ENCODE measurements at places on chromosomes 12 and 14. TPM values are rescaled to one million over a fixed set of nuclear protein-coding genes. Genes with fewer than 3 reads are reported as not detected.

DNA sequence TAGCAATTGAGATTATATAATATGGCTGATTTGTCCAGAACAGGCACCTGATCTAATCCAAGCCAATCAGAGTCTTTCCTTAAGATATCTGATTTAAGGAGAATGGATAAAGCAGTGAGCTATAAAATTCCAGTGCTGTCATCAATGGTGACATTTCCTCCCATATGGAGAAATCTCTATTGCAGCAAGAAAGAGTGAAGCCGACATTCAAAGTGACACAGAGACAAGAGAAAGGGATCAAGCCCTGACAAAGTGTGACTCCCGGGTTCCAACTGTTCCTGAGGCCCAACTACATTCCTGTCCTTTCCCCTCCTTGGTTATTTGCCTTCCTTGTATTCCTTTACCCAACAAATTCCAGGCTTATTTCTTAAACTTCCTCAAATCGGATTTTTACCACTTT is 430.0 kb upstream of the SOX5 start:
- no peak for DNase-seq

DNA sequence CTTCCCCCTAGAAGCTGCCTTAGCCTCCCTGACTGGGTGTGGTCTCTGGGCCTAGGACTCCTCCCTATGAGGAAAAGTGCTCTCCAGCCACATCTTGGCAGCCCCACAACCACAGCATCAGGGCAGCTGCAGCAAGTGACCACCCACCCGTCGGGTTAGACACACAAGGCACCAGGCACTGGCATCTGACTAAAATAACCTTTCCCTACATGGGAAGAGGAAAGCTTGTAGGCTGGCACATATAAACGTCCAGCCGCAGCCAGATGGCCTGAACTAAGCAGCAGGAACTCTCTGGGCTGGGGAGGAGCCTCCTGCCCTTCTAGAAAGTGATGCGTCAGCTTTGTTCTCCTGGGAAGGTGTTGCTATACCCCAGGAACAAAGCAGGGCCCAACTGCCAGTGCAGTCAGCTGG is 328.7 kb downstream of the DPF3 start:
- no peak for DNase-seq

NEUROD4 gene
- 3.3 TPM for total RNA-seq

- DNase-seq: no peak
Measured at GRCh38 chr12:48826209-48826855, 8.0 kb downstream of the CACNB3 start.

- DNase-seq: no peak
Measured at GRCh38 chr12:47391566-47391965, 311.8 kb upstream of the AMIGO2 start.

DNA sequence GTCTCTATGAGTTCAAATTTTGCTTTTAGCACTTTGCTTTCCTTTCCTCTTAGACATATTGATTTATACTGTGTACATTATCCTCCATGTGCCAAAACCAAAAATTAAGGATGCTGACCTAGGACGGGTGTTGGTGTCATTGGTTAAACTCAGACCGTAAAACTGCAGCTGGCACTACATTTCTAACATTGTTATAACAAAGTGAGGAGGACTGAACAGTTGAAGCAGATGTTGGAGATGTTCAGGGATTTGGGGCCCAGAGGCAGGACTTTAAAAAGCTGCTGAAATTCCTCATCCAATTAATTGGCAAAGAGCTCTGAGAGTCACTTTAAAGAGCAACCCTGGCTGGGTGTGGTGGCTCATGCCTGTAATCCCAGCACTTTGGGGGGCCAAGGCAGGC is 72.4 kb downstream of the TMTC1 start:
- no peak for DNase-seq

- DNase-seq: no peak
Measured at GRCh38 chr14:89182326-89182725, 234.7 kb downstream of the FOXN3 start.

BBS10 gene
- total RNA-seq: 14.8 TPM

PPM1A gene
- 45.0 TPM for total RNA-seq

GRCh38 chr12:124837958-124838803 is 25.5 kb downstream of the SCARB1 start:
- DNase-seq: no peak

DNA sequence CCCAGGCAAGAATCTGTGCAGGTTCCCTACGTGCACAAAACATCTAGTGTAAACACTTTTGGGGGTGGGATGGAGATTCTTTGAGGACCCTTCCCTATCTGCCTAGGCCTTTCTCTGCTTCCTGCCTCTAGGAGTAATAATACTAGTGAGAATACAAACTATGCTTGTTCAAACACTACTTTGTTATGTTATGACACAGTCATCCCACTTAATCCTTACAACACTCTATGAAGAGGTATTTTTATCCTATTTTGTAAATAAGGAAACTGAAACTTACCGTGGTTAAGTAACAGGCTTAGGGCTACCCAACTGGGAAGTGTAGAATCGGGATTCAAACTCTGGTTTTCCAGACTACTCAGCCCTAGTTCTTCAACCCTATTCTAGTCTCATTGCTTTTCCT is 96.5 kb downstream of the KCNA5 start:
- no peak for DNase-seq

- no peak for DNase-seq
Measured at GRCh38 chr14:87049950-87050349, 943.0 kb downstream of the GALC start.

EMP1 gene
- total RNA-seq: 340 TPM

RD3L gene
- not detected for total RNA-seq

DNA sequence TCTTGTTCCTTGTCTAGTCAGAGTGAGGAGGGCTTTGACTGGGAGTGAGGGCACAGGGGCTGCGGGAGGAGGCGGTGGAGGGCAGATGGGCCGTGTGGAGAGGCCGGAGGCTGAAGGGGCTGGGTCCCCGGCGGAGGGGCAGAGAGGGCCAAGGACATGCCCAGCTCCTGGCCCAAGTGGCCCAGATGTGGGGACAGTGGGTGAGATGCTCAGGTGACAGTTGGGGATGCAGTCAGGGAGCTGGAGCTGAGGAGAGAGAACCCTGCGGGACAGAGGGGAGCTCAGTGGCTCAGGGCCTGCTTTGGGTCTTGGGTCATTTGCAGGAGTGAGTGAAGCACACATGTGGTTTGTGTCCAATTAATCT is 26.5 kb upstream of the PLD4 start:
- DNase-seq: no peak

DNA sequence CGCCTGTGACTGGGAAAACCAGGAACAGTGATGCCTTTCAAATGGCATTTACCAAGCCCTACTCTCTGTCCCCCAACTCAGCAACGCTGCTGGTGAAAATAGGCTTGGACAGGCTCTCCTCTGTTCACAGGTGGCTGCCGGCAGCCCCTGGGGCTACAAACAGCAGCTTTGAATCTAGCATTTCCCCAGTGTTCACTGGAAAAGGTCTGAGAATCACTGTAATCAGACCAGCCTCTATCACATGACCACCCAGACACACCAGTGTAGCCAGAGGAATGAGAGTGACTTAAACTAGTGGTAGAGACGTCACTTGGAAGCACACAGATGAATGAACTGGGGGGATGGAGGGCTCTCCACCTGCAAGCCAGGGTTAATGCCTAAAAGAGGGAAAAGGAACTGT is 151.8 kb downstream of the FOXN3 start:
- no peak for DNase-seq

GCH1 gene
- total RNA-seq: 29.6 TPM

GRCh38 chr12:116143909-116144308 is 133.6 kb downstream of the MED13L start:
- DNase-seq: no peak

DNA sequence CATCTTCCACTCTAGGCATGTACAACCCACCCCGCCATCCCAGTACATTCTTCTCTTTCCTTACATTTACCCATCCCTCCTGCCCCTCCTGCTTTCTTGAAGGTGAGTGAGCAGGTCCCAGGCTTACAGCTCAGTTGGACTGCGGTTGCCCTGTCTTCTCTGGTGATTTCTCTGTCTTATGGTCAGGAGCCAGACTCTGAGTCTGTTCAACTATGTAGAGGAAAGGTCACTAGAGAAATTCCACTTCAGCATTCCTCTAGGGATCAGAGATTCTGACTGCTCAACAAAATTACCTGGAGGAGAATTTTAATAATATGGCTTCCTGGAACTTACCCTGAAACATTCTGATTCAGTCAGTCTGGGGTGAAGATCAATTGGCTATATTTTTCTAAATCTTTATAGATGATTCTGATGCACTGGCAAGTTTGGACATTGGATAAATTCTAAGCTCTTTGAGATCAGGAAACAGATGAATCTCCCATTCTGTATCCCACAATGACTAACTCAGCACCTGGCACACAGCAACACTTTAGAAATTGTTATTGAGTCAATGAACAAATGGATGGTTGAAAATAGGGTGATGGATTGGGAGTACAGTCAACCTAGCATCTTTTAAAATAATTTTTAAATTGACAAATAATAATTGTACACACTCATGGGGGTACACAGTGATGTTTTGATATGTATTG is 128.6 kb upstream of the HIF1A start:
- no peak for DNase-seq

DNA sequence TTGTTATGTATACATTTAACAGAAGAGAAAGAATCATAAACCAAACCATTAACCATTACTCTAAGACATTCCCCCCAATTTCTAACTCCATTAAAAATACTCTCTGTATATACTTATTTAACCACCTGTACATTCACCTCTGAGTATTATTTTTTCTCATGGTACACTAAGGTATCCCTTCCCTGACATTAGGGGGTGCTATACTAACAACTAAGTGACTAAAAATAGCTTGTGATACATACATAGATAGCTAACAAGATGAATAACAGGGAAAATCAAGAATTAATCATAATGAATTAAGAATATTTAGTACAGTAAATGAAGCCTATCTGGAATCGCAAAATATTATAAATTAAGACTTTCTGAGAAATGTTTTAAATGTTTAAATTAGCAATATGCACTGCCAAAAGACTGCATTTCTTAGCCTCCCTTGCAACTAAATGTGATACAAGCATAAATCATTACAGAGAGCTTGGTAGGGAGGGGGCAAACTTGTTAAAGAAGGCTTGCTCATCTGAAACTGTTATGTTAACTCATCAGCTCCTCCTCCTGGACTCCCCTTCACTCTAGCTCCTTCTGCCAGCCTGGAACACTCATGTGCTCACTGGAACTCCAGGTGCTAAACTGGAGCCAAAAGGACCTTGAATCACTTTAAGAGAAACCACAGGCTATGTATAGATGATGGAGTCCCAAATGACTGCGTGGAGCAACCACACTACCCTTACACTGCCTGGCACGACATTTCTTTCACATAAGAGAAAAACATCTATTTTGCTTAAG is 14.9 kb downstream of the C2CD5 start:
- DNase-seq: no peak

DNA sequence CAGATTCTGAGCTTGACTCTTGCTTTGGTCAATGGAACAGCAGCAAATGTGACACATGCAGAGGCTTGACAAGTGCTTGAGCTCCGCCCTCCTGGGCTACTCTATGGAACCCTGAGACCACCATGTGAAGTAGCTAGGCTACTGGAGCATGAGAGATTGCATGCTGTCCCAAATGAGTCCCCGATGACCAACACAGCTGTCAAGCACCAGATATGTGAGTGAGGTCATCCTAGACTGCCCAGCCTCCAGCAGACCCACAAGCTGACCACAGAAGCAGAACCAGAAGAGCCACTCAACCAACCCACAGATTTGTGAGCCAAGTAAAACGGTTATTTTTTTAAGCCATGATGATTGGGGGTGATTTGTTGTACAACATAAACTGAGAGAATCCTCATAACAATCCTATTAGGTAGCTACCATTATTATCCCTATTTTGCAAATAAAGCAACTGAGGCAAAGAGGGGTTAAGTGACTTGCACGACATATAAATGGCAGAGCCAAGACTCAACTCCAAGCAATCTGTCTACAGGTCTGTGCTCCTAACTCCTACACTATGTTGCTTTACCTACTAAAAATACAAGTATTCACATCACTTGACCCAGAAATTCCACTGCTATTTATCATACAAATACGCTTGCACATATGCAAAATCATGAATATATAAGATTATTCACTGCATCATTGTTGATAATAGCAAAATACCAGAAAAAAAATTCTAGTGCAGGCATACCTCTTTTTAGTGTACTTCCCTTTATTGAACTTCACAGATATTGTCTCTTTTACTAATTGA is 136.2 kb downstream of the NDUFA12 start:
- DNase-seq: no peak

- DNase-seq: no peak
Measured at GRCh38 chr14:51449681-51450080, 202.0 kb upstream of the FRMD6 start.
